Jurkat, Clone E6-1 (cell line): ENCODE measurements at places on chromosomes 1 and 21.

DNA sequence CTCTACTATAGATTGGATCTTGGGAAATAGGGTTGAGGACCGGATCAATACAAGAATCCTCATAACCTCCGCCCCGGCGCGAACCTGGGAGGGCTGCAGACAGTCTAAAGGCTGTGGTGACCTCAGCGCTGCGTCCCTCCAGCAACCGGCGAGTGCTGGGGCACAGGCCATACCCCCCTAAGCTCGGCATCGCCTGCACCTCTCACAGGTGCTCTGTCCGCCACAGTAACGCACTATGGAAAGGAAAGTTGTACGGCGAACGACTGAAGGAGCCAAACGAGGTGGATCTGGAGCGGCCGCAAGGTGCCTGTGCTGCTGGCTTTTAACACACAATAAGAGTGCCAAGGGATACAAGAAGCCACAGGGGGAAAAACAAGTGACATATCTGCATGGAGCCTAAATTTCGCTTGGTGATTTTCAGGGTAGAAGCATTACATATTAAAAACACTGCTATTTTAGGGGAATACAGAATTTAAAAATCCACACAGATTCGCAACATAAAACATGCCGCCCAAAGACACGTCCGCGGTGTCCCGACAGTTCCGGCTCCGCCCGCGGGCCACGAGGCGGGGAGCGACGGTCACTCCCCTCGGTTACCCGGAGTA is 1.4 kb upstream of the RBM15 start:
- no peak for DNase-seq

- DNase-seq, result no peak
Observed at GRCh38 chr1:46405724-46406123, 11.6 kb downstream of the FAAH start.

DNA sequence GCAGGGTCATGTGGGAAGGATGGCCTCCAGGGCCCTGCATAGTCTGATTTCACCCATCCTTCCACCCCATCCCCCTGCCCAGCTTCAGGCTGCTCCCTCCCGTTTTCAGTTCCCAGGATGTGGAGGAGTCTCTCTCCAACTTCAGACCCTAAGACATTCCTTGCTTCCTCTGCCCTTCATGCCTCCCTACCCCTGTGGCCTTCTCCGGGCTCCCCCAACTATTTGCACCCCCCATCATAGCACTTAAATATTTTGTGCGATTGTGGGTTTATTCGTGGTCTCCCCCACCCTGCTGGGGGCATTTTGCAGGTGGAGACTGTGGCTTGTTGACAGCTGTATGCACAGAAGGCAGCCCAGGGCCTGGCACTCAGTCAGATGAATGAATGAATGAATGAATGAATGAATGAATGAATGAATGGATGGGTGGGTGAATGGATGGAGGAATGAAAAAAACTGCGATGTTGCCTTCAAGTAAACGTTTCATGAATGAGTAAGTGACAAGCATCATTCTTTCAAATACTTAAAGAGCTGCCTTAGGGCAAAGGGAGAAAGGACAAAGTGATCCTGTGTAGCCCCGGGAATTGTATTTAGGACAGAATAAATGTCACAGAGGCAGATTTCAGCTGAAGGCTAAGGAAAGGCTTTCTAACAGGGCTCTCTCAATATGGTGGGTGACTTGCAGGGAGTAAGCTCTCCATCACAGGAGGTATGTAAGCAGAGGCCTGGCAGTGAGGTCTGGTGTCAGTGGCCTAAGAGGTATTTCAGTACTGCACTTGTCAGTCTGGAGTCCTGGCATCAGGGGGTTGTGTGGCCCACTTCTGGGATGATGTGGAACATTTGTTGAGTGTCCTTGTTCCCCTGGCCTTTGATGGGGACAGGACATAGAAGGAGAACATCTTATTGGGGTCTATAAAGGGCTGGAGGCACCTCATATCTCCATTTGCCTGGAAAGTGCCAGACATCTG is 156.4 kb downstream of the PTPRU start:
- DNase-seq, result no peak

- DNase-seq, result no peak
Observed at GRCh38 chr1:218760601-218761570, 412.8 kb upstream of the LYPLAL1 start.

DNA sequence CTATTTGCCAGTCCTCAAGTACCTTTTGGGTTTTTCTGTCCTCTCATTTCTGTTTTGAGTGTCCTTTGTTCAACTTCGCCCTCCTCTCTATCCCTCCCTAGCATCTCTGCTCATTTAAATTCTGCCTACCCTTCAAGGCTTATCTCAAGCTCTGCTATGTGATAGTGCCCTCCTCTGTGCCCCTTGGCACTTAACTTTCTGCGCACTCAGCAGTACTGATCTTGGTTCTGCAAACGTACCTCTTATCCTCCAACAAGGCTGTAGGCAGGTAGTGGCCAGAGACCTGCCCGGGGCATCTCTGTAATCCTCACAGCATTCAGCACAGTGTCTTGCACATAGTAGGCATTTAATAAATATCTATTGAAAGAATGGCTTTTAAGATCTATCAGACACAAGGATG is 5.3 kb upstream of the IL20 start:
- DNase-seq, result no peak

DNA sequence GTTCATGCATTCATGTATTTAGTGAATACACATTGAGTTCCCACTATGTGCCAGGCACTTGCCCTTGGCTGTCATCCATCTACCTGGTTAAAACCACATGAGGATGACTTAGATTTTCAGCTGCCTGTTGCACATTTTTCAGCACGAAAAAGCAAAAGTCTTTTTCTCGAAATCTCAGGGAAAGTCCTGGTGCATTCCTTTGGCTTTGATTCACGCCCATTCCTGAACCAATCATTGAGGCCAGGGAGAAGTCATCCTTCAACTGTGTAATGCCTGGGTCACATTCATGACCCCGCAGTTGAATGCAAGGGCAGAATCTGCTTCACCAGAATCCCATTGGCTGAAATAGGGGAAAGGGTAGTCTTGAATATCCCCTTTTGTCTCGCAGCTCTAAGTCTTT is 84.4 kb downstream of the RNF220 start:
- DNase-seq, result no peak

- DNase-seq, result no peak
Observed at GRCh38 chr1:11617741-11618140, 36.5 kb downstream of the FBXO2 start.

GRCh38 chr1:157279138-157279801 is 141.1 kb upstream of the ETV3 start:
- DNase-seq, result no peak

DNA sequence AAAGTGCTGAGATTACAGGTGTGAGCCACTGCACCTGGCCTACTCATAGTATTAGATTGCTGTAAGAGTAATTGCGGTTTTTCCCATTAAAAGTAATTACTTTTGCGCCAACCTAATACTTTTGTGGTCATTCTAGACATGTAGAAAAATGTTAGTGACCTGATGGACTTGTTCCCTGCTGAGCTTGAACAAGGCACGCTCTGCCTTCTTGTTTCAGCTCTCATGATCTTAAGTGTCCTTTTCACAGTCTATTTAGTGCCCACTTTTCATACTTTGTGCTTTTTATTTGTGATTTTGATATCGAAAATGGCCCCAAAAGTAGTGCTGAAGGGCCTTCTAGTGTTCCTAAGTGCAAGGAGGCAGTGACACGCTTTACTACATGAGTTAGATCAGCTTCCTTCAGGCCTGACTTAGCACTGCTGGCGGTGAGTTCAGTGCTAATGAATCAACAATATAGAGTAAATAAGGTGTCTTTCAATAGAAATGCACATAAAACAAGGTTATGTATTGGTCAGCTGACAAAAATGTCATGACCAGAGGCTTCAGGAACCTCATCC is 5.6 kb upstream of the RD3 start:
- no peak for DNase-seq

- peak; percentile 93 for DNase-seq
Observed at GRCh38 chr1:110672001-110672752, 2.6 kb downstream of the KCNA3 start.

GRCh38 chr1:175840787-175841186 is 97.4 kb upstream of the TNR start:
- no peak for DNase-seq

DNA sequence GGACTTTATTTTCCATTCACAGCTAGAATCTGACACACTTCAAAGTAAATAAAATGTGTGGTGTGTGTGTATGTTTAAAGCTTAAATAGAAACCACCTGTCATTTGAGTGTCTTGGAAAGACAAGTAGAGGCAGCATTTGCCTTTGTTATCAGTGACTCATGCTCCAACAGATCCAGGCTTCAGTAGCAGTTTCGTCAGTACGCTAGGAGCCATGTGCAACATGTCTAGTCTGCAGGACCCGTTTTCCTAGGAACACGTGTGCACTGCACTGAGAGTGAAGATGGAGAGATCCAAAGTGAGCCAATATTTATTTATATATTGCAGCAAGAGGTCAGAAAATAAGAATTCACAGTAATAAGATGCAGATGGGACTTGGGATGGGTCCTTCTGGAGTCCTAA is 41.8 kb downstream of the SGIP1 start:
- DNase-seq, result no peak

DNA sequence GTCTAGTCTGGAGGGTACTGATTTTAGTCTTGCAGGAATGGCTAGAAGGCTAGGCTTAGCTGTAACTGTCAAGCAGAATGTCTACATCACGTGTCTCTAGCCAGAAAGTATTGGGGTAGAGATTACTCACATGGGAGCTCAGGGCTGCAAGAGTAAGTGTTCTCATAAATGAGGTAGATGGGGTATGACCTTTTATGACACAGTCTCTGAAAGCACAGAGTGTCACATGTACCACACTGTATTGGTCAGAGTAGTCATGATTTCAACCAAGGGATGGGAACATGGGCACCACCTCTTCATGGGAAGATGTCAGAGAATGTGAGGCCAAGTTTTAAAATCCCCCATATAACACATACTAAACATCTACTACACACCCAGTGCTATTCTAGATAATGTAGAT is 2.9 kb downstream of the FYB2 start:
- DNase-seq, result no peak

DNA sequence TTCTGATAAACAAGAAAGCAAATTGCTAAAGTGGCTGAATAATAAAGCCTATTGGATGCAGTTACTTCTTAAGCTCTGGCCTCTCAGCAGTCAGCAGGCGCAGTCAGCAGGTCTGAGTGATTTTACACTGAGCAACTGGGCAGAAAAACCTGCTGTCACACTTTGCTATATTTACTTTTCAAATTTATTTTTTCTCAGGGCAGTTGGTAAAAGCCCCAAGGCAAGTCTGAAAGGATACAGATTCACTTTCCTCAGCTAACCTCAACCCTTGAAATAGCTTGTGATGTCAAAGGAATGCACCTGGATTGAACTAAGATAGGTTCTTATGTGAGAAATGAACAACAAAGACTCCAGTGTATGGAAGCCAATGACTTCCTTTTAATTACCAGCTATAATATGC is 34.0 kb downstream of the ATP5PF start:
- no peak for DNase-seq

- no peak for DNase-seq
Observed at GRCh38 chr1:61274939-61275338, 192.6 kb downstream of the NFIA start.

DNA sequence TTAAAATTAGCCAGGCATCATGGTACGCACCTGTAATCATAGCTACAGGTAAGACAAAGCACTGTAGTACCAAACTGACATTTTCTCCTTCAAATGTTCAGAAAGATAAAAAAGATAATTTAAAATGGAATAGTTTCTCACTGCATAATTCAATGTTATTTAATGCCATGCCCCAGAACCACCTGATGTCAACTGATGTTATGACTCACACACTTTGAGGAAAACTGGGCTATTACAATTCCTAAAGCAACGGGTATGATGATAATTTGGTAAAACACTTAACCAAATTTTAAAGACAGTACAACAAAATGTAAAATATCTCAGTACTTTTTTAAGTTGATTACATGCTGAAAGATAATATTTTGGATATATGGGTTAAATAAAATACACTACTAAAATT is 22.9 kb upstream of the PLEKHO1 start:
- DNase-seq, result no peak

- DNase-seq, result no peak
Observed at GRCh38 chr1:247557926-247558674, 9.2 kb downstream of the GCSAML start.

DNA sequence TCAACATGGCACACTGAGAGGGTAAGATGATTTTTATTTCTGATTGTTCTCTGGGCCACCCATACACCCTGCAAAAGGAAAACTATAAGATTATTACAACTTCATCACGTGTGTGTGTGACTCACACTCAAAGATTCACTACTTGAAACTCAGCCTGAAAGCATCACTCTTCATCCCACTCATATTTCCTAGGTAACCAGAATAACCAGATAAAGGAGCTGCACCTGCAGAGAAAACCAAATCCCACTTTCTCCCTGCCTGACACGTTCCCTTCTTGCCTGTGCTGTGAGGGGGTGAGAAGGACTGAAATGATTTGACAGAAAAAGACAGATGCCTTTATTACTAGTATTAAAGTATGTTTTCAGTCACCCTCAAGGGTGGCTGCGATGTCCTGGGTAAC is 131.6 kb downstream of the TGFBR3 start:
- no peak for DNase-seq

DNA sequence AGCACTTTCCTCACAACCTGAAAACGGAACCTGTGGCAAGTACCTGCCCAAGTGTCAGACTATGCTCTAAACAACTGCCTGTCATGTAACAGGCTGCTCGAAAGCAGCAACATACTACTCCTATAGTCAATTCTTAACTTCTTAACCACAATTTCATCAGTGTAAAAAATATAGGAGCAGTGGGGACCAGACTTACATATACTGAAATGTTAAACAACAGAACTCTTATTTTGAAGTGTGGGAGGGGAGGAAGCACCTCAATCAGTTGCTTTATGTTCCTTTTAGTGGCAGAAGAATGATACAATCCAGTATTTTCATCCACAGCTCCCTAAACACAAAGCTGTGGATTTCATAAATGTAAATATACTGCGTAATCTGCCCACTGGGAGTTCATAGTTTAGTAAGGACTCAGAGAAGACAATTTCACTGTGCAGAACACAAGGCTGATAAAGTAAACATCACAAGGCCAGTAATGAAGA is 44.2 kb downstream of the WLS start:
- no peak for DNase-seq

GRCh38 chr21:38506661-38507281 is 8.5 kb upstream of the ERG start:
- peak; percentile 80 for DNase-seq

DNA sequence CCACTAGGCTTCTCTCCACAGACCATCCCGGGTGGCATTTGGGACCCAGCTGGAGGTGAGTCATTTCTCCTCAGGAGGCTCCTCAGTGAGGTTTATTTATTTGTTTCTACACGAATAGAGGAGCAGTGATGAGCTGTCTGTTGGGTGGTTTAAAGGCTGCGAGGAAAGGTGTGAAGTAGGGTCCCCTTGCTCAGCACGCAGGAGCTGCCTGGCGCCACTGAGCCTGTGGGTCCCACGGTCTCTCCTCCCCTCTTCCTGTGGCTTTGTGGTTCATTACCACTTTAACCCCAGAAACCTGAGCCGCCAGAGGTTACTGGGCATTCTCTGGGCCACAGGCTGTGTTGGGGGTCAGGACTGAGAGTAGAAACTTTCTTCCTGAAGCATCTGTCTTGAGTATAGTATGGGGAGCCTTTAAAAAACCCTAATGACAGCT is 39.9 kb downstream of the IL6R start:
- DNase-seq, result peak; percentile 19
